ENCODE measurements at places on chromosomes 13 and 19.

DNA sequence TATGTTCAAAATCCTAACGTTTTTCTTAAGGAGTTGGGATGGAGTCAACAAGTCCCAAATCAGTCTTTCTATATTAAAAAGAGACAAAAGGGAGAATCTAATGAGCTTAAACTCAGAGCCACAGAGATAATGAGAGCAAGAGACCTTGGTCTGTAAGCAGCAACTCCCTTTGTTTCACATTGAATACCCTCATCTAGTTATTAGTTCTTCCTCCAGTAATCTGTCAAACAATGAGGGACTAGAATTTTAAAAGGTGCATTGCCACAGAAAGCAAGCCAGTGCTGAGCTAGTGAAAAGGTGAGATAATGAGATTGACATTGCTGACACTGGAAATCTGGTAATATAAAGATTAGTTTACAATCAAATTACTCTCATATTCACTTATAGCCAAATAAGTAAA lies 718.6 kb downstream of the DACH1 start:
- DNase-seq, result no peak

GRCh38 chr19:16714702-16715287 lies 4.9 kb upstream of the NWD1 start:
- peak; percentile 28 for DNase-seq

DNA sequence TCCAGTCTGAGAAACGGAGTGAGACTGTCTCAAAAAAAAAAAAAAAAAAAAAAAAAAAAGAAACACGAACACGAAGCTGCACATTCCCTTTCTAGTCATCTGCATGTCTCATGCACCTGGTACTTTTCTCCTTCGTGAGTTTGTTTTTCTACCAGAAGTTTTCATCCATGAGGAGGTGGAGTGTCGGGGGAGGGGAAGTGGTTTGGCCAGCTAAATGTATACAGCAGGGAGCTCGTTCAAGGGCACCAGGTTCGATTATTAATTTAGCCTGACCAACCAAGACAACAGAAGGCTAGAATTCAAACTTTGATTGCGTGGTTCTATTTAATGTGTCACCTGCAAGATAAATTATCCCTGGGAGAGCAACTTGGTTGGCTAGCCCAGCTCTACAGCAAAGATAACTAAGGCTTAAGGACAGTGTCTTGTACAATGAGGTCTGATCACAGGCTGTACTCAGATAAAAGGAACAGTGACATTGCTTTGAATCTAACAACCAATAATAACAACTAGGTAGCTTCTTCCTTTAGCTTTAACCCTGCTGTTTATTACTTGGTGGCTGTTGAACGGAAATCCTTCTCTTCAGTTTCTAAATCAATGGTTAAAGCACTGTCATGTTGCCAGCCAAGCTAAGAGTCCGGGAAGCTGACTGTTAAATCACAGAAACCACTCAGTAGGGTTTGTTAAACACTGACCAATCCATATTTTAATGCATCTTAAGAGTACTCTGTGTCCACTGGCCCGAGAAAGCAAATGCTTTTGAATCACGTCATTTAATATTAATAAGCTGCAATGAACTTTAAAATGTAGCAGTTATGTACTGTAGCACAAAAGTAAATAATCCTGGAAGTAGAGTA lies 98.4 kb upstream of the STARD13 start:
- DNase-seq, result no peak

GRCh38 chr13:29532116-29532515 lies 63.4 kb downstream of the SLC7A1 start:
- DNase-seq, result no peak

DNA sequence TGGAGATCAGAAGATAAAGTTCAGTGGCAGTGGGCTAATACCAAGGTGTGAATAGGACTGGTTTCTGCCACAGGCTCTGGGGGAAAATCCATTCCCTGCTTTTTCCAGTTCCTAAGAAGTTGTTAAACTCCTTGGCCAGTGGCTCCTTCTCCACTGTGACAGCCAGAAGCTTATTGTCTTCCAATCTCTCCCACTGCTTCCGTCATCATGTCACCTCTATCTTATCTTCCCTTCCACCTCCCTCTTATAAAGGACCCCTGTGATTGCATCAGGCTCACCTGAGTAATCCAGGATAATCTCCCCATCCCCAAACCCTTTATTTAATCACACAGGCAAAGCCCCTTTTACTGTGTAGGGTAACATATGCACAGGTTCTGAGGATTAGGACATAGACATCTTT lies 431.2 kb upstream of the SLC10A2 start:
- DNase-seq, result no peak

DNA sequence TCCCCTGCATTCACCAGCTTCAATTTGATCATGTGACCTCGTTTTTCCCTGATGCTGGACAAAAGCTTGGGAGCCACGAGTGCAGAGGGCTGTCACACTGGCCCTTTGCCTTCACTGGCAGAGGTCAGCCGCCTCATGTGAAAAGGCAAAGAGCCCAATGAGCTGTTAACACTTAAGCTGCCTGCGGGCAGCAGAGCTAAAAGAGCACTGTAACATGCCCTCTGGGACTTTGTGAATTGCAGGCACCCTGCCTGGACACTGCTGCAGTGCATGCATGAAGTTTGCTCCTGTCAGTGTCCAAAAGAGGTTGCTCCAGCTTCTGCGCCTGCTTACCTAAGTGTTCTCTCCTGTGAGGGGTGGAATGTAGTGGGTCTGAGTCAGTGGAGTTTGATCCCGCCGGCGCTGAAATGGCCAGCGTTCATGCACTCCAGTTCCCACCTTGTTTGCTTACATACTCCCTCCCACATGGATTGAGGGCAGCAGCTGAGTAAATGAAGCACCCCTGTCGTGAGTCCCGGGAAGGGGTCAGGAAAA lies 193.7 kb downstream of the RFC3 start:
- DNase-seq, result no peak

DNA sequence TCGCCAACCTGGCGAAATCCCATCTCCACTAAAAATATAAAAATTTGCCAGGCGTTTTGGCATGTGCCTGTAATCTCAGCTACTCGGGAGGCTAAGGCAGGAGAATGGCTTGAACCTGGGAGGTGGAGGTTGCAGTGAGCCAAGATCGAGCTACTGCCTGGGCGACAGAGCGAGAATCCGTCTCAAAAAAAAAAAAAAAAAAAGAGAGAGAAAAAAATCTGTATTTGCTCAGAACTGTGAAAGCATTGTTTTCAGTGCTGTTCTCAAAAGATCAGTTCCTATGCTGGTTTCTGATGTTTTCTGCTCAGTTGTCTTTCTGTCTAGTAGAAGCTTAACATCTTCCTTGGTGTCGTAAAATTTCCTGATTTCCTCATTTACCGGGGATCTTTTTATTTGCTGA lies 2.5 kb downstream of the SF3A2 start:
- no peak for DNase-seq
